ENCODE measurements at places on chromosomes 2 and 18.

DNA sequence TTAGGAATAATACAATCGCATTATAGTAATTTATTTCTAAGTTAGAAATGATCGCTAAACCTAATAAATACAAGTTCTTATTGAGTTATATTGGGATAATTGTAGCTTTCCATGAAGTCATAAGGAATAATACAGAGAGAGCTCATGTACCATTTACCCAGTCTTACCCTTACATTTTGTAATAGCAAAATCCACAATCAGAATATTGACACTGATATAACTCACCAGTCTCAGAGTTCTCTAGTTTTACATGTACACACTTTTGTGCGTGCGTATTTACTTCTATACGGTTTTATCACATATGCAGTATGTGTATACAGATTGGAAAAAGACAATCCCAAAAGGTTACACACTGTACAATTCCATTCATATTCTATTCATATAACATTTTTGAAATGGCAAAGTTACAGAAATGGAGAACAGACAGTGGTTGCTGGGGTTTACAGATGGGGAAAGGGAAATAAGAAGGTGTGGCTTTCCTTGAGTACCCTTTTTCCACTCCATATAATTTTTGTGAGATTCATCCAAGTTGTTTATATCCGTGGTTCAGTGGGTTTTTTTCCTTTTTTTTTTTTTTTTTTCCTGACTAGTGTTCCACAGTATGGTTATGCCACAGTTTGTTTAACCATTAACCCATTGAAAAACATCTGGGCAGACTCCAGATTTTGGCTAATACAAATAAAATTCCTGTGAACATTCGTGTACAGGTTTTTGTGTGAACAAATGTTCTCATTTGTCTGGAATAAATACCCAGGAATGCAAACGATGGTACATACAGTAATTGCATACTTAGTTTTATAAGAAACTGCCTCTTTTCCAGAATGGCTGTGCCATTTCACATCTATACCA is 117.2 kb downstream of the HNMT start:
- DNase-seq = no peak

DNA sequence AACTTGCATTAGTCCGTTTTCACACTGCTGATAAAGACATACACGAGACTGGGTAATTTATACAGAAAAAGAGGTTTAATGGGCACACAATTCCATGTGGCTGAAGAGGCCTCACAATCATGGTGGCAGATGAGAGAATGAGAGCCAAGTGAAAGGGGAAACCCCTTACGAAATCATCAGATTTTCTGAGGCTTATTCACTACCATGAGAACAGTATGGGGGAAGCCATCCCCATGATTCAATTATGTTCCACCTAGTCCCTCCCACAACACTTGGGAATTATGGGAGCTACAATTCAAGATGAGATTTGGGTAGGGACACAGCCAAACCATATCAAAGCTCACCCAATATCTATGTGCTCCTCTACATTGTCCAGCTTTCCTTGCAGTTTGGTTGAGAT is 16.0 kb upstream of the SERPINE2 start:
- DNase-seq = no peak

DNA sequence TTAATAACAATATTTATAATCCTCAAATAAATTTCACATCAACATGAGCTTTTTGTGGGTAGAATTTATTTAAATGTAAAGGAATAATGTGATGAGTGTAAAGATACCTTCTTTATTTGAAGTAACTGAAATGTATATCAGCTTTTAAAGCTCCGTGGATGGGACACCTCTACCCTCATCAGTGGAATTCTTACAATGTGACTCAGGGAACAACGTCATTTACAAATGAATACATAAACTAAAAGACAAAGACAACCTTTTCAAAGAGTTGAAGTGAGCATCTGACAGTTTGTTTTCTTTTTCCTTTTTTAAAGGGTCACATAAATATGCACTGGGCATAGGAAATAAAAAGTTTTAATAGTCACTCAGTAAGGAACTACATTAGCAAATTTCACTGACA is 1127.0 kb upstream of the CRIM1 start:
- no peak for DNase-seq

GRCh38 chr18:42157420-42157819 is 202.4 kb downstream of the PIK3C3 start:
- DNase-seq = no peak

DNA sequence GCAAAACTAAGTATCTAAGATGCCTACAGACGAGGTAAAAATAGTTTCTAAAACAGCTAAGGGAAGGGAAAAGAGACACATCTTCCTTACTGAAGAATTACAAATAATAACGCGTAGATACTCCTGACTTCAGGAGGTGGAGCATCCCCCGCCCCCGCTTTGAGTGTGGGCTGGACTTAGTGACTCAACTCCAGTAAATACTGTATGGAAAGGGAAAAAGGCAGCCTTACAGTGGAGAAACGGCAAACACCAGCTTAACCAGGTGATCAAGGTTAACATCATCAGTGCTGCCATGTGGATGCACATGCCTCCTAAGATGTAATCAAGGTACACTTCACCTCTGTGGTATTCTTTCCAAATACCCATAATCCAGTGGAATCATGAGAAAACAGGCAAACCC is 47.9 kb downstream of the HADHB start:
- DNase-seq = no peak

GRCh38 chr18:54173980-54174630 is 50.4 kb downstream of the MBD2 start:
- DNase-seq = no peak

DNA sequence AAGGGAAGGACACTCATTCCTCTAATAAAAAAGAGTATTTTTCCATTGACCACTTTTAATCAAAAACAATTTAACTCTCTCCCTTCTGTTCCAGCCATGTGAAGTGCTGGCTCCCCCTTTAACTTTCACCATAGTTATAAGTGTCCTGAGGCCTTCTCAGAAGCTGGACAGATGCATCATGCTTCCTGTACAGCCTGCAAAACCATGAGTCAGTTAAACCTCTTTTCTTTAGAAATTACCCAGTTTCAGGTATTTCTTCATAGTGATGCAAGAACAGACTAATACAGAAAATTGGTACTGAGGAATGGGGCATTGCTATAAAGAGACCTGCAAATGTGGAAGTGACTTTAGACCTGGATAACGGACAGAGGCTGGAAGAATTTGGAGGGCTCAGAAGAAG is 643.6 kb upstream of the DDX18 start:
- DNase-seq = no peak

DNA sequence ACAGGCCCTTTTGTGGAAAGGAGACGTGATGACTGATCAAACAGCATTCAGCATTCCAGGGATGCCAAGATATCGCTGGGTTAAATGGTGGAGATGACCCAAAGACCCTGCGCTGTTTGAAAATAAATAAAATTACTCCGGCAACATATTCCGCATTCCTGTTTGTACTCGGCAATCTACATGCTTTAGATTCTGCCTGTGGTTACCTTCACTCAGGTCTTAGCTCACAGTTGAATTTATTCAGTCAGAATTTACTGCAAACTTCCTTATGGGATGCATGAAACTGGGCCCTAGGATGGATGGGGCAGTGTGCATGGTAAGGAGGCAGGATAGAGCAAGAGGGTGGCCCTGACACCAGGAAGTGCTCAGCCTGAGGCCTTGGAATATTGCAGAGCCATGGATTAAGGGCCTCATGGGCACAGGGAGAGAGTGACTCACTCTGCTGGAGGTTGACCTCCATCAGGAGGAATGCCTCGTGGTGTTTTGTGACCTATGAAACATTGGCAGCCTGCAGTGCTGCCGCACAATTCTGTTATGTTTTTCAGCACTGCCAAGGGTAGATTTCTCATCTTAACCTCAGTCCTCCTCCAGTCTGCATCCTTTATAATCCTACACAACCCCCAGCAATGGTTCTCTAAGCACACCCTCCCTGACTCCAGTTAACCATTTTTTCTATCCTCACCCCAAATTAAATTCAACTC is 321.4 kb downstream of the IRS1 start:
- DNase-seq = no peak

- no peak for DNase-seq
Observed at GRCh38 chr2:10617241-10617640, 72.5 kb downstream of the NOL10 start.

DNA sequence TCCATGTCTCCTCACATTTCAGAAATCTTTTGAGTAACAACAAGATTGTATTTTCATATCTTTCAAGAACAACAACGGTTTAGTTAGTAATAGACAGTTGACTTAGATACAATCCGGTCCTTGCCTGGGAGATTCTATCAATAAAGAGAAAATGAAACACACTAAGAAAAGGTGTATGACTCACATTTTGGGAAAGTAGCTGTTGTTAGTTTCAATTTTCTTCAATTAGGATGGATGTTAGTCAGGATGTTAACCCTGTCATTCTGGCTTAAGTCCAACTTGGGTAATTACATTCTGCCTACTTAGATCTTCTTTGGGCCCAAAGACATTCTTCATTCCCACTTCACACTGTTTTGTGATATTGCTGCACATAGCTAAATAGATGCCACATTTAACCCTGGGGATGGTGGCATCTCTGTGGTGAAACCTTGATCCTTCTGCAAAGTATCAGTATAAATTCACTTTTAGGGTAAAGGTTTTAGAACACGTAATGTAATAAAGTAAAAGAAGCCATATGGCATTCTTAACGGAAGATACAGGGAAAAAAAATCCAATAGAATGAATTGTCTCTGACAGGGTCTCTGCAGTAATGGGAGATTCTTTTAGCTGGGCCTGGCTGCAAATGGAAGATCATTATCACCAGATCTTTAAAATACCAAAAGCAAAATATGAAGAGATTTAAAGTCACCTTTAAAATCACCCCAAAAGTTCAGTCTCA is 365.5 kb downstream of the FIGN start:
- no peak for DNase-seq

GRCh38 chr2:218128781-218129457 is 3.1 kb downstream of the CXCR2 start:
- no peak for DNase-seq

DNA sequence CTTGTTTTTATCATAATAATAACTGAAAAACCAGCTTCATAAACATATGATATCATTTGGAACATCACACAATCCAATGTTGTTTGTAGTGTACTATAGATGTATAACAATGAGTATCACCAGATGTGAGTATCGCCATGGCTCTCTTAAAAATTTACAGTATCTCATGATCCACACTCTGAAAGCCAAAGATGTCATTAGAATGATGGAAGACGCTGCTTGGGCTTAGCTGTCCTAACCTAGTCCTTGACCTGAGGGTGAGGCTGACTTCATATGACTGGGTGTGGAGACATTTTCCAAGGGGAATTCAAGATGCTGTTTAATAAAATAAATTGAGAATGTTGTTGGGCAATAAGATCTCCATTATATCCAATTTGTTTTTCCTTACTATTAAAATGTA is 242.6 kb downstream of the RIT2 start:
- no peak for DNase-seq

GRCh38 chr18:77944533-77944932 is 694.9 kb downstream of the GALR1 start:
- DNase-seq = no peak

DNA sequence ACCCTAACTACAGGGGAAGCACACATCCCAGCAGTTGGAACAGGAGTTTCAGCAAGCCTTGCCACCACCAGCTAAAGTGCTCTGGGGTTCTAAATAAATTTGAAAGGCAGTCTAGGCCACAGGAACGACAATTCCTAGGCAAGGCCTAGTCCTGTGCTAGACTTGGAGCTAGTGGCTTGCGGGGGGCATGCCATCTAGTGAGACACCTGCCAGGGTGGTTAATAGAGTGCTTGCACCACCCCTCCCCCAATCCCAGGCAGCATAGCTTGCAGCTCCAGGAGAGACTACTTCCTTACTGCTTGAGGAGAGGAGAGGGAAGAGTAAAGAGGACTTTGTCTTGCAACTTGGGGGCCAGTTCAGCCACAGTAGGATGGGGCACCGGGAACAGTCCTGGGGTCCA is 101.8 kb downstream of the SLC39A10 start:
- no peak for DNase-seq

- DNase-seq = no peak
Observed at GRCh38 chr2:97982621-97983020, 13.1 kb downstream of the TMEM131 start.

DNA sequence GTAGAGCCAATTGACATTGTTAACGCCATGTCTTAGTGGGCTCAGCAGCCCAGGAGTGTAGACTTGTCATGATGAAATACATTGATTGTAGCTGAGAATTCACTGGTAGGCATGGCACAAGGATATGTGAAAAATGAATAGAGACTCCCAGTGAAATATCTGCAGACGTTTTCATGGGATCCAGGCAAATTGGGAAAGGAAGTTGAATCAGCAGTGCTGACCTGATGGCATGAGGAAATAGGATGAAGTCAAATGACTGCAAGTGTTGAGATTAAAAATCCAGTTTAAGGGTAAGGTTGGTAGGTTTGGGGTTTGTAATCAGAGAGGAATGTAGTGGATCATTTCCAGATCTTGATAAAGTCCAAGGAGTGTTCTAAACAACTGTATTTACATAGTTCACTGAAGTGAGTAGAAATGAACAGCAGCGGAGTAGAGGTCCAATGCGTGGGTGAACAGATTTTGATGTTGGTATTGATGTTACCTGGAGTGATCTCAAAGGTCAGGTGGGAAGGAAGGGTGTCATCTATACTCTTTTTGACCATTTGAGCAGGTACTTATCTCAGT is 24.6 kb downstream of the INSIG2 start:
- no peak for DNase-seq

DNA sequence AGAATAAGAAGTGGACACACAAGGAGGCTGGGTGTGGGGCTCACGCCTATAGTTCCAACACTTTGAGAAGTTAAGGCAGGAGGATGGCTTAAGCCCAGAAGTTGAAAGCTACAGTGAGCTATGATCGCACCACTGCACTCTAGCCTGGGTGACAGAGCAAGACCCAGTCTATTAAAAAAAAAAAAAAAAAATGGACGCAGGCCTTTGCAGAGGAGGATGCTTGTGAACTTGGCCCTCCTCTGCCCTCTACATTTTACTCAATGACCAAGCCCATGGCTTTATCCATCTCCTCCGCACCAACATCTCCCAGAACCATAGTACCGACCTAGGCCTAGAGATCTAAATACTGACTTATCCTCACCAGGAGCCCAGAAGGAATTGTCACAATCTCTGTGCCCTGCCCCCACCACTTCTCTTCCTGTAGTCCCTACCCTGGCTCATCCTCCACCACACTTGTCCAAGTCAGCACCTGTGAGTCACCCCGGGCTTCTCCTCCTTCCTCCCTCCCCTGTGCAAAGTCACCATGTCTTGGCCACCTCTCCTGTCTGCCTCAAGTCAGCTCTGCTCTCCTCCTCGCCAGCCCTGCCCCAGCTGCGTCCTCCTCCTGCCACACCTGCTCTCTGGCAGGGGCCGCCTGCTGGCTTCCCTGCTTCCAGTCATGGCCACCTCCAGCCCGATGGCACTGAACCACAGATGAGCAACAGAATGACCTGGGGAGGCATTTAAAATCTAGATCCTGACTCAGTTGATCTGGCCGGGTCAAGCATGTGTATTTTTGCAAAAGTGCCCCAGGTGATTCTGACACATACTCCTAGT is 35.8 kb upstream of the ASPRV1 start:
- DNase-seq = no peak

Data from NCI-H1436 treated with DMSO at 0.1 percent for 48 hours (cell line).